ENCODE measurements at places on chromosomes 5 and 9.

DNA sequence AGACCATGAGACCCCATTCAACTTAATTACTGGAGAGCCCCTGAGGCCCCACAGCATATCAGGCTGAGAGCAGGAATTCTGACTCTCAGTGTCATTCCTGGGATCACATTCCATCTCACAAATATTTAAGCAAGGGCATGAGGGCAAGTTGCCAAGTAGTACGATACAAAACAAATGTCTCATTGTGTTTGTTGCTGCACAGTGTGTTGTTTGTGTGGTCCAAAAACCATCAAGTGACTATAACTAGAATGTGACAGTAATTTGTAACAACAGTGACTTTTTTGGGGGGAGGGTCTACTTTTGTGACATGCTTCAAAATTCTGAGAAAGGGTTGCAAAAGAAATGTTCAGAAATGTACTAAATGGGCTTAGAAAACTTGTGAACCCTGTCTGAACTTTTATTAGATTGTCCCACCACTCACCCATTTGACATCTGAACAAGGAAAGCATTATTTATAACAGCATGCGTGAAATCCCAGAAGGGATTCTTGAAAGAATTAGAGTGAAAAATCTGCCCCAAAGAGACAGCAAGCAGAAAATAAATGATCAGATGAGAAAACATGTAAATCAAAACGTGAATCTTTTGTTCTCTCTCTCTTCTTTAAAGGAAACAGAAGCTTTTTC, 347.0 kb downstream of the NTRK2 start:
- DNase-seq, result no peak

- no peak for DNase-seq
Observed at GRCh38 chr9:81628897-81629296, 60.5 kb downstream of the TLE1 start.

- DNase-seq, result no peak
Observed at GRCh38 chr9:136710543-136710942, 1.8 kb upstream of the DIPK1B start.

DNA sequence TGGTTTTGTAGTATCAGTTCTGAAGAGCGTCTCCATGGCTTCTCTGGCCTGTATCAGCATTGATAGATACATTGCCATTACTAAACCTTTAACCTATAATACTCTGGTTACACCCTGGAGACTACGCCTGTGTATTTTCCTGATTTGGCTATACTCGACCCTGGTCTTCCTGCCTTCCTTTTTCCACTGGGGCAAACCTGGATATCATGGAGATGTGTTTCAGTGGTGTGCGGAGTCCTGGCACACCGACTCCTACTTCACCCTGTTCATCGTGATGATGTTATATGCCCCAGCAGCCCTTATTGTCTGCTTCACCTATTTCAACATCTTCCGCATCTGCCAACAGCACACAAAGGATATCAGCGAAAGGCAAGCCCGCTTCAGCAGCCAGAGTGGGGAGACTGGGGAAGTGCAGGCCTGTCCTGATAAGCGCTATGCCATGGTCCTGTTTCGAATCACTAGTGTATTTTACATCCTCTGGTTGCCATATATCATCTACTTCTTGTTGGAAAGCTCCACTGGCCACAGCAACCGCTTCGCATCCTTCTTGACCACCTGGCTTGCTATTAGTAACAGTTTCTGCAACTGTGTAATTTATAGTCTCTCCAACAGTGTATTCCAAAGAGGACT, 1.5 kb downstream of the GPR21 start:
- DNase-seq, result no peak

DNA sequence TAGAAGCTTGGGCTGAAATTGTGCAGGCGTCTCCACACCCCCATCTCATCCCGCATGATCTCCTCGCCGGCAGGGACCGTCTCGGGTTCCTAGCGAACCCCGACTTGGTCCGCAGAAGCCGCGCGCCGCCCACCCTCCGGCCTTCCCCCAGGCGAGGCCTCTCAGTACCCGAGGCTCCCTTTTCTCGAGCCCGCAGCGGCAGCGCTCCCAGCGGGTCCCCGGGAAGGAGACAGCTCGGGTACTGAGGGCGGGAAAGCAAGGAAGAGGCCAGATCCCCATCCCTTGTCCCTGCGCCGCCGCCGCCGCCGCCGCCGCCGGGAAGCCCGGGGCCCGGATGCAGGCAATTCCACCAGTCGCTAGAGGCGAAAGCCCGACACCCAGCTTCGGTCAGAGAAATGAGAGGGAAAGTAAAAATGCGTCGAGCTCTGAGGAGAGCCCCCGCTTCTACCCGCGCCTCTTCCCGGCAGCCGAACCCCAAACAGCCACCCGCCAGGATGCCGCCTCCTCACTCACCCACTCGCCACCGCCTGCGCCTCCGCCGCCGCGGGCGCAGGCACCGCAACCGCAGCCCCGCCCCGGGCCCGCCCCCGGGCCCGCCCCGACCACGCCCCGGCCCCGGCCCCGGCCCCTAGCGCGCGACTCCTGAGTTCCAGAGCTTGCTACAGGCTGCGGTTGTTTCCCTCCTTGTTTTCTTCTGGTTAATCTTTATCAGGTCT, at the start of gene C9orf72:
C9orf72 (minus strand) TSS at position 564 of the 716 bp plus-strand sequence. CDS start 6,361 bp downstream, outside the sequence.
- DNase-seq, result no peak

- DNase-seq, result peak; percentile 79
Observed at GRCh38 chr9:88280816-88281382, 107.3 kb upstream of the SPIN1 start.

DNA sequence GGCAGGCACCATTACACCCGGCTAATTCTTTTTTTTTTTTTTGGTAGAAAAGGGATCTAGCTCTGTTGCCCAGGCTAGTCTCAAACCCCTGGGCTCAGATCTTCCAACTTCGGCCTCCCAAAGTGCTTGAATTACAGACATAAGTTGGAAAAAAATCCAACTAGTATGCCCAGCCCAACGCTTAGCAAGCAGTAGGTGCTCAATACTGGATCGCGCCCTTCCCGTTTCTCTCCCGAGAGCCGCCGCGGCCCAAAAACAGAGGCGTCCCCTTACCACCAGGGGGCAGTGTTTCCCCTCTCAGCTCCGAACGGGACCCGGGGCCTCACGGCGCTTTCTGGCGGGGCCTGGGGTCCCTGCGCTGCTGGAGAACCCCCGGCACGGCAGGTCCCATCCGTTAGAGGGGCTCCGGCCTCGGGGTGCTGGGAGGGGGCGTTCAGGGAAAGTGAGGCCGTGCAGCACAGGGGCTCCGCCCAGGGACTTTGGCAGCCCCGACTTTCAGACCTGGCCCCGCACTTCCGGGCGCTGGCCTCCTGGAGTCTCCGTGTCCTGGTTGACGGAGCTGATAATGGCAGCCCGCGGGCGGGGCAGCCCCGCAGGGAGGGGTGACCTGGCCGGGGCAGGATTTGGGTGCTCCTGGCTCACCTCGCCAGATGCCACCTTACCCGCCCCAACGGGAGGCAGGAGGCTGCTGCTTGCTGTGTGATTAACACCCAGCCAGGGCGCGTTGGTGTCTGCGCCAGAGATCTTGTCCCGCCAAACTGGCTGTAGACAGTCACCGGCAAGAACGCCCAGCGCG, 15.2 kb downstream of the PTGES start:
- DNase-seq, result peak; percentile 58

GRCh38 chr9:133396952-133397351, 20.8 kb downstream of the STKLD1 start:
- DNase-seq, result no peak

- no peak for DNase-seq
Observed at GRCh38 chr5:27814983-27815382, 776.6 kb upstream of the CDH9 start.

- DNase-seq, result no peak
Observed at GRCh38 chr9:133141833-133142595, 21.0 kb upstream of the RALGDS start.

- no peak for DNase-seq
Observed at GRCh38 chr9:14434971-14435718, 121.2 kb upstream of the NFIB start.

- DNase-seq, result no peak
Observed at GRCh38 chr9:69380301-69380700, 55.3 kb downstream of the ENTREP1 start.

- DNase-seq, result no peak
Observed at GRCh38 chr9:110886832-110887231, 151.4 kb downstream of the LPAR1 start.

GRCh38 chr5:178232920-178233429, 373 bp upstream of the PHYKPL start:
- no peak for DNase-seq

GRCh38 chr5:163079618-163080017, 357.8 kb upstream of the CCNG1 start:
- DNase-seq, result no peak

GRCh38 chr5:135821061-135821801, 13.2 kb upstream of the SLC25A48 start:
- no peak for DNase-seq

GRCh38 chr9:134669399-134669955, 27.9 kb downstream of the COL5A1 start:
- DNase-seq, result no peak

DNA sequence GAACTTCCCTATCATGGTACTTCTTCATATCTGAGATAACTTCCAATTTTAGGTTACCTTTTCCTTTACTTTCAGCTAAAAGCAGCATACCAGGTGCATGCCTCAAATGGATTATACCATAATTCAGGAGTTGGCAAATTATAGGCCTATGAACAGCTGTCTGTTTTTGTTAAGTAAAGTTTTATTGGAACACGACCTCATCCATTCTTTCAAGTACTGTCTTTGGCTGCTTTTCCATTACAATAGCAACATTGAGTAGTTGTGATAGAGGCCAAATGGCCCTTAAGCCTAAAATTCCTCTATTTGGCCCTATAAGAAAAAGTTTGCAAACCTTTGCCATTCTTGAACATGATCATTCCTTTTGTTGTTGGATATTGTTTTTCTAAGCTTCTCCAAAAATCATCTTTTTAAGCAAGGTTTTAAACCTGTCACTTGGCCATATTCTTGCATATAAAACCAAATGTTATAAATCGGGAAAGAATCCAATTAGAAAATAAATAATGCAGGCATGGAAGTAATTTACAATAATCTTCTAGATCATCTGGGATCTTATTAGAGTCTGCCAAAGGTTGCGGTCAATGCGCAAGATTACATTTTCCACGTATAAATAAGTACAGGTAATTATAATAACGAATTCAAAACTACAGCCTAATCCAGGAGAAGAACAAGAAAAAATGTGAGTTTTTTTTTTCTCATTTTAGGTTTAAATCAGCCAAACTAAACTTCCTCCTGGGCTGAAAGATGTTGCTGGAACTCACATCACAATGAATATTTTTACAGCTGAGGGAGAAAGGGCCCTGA, 226.5 kb upstream of the ANKRD55 start:
- no peak for DNase-seq

DNA sequence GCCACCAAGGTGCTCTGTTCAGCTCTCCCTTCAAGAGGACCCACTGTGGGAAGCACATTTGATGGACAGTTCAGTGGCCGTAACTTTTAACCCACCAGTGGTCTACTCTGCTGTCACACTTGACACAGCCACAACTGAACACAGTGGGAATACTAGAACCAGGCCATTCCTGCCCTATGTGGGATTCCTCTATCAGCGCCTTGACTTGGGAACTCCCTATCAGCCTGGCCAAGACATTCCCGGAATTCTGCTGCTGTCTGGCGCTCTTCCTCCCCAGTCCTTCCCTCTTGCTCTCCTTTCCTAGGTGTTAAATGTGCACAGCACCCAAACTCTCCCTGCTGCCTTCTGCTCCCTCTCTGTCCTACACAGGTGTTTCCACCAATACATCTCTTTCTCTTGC, 23.1 kb upstream of the SH3PXD2B start:
- no peak for DNase-seq

DNA sequence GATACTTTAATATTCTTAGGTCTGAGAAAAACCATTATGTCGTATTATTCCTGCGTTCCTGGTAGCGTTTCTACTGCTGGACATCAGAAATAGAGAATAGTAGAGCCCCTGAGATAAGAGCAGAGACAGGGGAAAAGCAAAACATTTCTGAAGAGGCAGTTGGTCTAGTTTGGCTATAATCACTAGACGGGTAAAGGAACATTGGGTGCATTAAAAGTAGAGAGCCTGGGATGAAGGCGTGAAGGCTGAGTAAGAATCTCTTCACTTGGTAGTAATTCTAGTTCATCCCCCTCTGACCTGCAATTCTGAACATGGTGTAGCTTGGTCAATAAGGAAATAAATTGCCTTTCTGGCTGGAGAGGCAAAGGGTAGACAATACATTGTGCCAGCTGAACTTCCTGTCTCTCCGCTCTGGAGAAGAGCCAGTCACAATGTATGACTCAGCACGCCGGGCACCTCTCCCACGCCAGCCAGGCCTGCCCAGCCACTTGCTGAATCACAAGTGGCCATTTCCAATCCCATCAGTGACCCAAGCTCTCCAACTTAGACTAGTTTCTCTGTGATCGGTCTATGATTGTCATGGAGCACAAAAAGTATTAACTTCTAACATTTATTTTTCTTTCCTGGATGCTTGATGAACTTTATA, 75.4 kb downstream of the STK32A start:
- DNase-seq, result peak; percentile 43

GRCh38 chr5:147046281-147046680, 167.7 kb upstream of the PPP2R2B start:
- no peak for DNase-seq

All from MV-4-11 (cell line).